ENCODE measurements at places on chromosomes 13 and 19. TPM values are rescaled to one million over a fixed set of nuclear protein-coding genes. Genes with fewer than 3 reads are reported as not detected.

NCAN gene
- not detected for total RNA-seq

- DNase-seq: no peak
Measured at GRCh38 chr19:19634516-19635312, 6.7 kb upstream of the LPAR2 start.

DNA sequence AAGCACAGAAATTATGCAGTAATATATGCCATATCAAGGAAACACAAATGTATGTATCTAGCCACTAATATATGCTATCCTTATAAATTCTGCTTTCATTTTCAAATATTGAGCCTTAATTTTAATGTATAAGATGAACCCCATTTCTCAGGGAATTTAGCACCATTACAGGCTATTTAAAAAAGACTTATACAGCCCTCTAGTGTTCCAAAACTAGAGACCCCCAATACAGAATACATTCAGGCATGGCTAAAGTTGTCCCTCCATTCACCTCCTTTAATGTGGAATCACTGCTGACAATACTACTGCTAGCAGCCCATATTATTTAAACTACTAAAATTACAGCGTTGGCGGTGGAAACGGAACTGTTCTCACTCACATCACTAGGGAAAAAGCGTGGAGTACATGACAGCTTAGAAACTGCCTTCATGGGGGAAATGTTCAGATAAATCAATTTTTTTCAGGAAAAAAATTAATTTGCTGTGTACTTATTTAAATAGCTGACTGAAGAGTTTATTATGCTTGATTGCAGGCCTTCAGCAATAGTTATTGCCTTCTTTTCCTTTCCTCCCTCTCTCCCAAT is 541.0 kb downstream of the PCDH9 start:
- DNase-seq: no peak

FUT3 gene
- not detected for total RNA-seq

GRCh38 chr13:36475468-36475867 is 43.2 kb downstream of the CCNA1 start:
- no peak for DNase-seq

DNA sequence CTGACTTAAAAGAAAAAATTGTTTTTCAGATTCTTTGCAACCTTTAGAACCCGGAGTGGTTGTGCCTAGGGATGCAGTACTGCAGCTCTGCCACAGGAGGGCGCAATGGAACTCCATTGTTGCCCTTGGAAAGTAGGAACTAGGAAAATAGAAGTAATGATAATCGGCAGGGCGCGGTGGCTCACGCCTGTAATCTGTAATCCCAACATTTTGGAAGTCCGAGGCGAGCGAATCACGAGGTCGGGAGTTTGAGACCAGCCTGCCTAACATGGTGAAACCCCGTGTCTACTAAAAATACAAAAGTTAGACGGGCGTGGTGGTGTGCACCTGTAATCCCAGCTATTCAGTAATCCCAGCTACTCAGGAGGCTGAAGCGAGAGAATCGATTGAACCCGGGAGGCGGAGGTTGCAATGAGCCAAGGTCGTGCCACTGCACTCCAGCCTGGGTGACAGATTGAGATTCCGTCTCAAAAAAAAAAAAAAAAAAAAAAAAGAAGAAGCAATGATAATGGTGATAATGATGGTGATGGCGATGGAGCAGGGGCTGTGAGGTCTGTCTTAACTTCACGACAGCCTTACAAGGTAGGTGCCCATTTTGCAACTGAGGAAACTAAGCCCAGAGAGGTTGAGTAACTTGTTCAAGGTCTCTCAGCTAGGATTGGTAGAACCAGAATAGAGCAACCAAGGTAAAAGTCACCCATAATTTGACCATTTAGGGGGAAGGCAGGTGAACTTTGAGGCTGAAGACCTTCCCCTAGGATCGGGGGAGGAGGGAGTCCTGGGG is 5.5 kb upstream of the ADAMTS10 start:
- peak; percentile 91 for DNase-seq

DNA sequence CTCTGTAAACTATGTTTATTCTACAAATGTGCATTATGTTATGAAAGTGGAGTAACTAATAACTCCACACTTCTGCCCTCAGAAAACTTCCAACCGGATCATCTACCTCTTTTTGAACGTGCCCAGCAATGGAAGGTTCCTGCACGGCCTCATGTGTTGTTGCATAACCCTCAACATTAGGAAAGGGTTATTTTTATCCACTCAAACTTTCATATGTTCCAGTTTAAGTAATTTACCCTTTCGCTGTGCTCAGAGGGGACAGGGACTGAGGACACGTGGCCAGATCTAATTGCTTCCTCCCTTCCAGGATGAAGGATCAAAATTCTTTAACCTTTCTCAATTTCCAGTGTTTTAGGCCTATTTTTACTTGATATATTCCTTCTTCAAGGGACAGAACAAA is 29.6 kb downstream of the IRS2 start:
- no peak for DNase-seq

DNA sequence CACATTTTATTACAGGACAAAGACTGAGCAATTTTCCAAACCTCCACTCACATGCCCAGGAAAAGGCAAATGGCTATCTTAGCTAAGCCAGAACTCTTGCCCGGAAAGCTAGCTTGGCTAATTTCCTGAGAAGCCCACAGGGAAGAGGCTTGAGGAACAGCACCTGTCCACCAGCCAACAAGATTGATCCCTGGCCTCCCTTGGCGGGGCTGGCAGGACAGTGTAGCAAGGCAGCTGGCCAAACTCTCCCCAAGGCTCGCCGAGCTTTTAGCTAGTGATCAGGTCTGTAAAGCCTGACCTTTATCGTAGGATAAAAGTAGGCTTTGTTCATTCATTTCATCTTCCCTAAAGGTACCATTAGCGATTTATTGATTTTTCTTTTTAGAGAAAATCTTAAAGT is 101.4 kb downstream of the UQCRFS1 start:
- peak; percentile 63 for DNase-seq

DNA sequence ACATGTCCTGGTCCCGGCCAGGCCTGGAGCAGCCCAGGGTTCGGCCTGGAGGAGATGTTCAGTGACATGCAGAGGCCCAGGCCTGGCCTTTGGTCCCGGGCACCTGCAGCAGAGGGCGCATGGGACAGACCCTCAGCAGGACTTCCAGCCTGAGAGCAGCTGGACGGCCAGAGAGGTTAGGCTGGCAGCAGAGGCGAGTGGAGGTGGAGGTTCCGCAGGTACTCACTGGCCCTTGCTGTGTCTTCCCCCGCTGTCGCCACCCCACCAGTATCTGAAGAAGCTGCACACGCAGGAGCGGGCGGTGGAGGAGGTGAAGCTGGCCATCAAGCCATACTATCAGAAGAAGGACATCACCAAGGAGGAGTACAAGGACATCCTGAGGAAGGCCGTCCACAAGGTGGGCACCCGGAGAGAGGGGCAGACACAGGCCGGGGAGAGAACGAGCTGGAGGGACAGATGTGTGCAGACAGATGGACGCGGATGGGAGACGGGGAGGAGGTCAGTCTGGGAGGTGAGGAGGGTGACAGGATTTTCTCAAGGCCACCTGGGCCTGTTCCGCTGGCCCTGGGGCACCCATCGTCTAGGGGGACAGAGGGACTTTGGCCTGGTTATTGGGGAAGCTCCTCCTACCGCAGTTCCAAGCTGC is 8.0 kb downstream of the IRF3 start:
- no peak for DNase-seq

DNA sequence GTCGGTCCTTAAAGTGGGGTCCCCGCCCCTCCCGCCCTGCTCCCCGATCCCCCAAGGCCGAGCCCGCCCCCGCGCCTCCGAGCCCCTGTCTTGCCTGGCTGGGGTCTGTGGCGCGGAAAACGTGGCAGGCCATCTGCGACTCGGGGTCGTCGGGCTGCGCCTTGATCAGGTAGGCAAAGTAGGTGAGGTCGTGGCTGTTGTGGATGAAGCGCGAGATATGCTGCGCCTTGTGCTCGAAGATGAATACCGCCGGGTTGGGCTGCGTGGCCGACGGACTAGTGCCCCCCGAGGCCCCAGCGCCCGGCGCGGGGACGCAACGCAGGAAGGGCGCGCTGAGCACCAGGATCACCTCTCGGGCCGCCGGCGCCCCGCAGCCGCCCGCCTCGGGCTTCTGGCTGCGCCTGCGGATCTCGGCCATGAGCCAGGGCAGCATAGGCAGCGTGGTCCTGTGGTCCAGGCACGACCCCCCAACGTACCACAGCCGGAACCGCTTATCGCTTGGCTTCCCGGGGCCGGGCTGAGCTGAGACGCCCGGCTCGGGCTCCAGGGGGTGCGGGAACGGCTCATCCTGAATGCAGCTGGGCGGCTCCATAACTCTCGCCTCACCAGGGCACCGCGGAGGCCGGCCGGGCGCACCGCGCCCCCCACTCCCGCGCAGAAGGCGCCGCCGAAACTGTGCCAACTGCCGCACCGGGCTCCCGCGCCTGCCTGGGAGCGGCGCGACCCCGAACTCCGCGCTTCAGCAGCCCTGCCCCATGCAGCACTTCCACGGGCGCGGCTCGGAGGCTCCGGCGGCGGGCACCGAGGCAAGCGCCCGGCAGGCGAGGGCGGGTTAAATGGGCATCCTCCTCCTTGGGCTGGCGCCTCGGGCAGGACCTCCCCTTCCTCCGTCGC is 546 bp downstream of the TBC1D4 start:
- peak; percentile 87 for DNase-seq

NTN5 gene
- 0.28 TPM for total RNA-seq

DPF1 gene
- 0.65 TPM for total RNA-seq

LYL1 gene
- total RNA-seq: 9.8 TPM

DNA sequence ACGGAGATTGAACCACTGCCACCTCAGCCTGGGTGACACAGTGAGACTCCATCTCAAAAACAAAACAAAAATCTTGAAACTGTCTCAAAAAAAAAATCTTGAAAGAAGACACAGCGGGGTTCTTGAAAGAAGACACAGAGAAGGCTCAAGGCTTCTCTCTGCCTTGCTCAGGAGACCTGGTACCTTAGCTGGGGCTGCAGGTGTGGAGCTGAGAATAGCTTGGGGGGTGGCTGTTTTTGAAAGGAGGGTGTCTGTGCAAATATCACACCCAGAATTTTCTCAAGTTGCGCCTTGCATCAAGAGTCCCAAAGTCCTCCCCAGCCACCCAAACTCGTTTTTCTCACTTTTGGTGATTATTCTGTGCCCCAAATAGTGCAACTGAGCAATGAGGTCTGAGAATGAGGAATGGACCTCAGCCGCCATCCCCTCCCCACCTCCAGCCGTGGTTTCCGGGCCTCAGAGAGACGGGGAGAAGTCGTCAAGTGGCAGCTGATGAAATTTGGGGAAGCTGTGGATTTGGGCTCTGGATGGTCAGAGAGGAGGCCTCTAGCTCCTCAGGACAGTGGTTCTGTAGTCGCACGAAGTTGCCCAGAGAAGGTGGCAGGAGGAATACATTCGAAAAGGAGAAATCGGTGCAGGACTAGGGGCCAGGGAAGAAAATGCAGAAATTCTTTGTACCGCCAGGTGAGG is 8.8 kb downstream of the S1PR2 start:
- DNase-seq: no peak

IGFL2 gene
- total RNA-seq: not detected

All from posterior vena cava (tissue), 2 donors.